ENCODE measurements at places on chromosomes 4 and X.

- DNase-seq: no peak
Observed at GRCh38 chr4:142404191-142404611, 441.9 kb downstream of the INPP4B start.

DNA sequence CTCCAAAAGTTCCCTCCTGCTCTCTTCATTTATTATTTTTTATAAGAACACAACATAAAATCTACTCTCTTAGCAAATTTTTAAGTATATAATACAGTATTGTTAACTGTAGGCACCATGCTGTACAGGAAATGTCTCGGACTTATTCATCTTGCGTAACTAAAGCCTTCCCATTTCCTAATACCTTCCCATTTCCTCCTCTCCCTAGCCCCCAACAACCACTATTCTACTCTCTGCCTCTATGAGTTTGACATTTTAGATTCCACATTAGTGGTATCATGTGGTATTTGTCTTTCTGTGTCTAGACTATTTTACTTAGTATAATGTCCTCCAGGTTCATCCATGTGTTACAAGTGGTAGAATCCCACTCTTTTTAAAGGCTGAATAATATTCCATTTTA is 15.8 kb upstream of the SYTL4 start:
- DNase-seq: no peak

GRCh38 chr4:6042293-6043063 is 24.2 kb upstream of the C4orf50 start:
- no peak for DNase-seq

DNA sequence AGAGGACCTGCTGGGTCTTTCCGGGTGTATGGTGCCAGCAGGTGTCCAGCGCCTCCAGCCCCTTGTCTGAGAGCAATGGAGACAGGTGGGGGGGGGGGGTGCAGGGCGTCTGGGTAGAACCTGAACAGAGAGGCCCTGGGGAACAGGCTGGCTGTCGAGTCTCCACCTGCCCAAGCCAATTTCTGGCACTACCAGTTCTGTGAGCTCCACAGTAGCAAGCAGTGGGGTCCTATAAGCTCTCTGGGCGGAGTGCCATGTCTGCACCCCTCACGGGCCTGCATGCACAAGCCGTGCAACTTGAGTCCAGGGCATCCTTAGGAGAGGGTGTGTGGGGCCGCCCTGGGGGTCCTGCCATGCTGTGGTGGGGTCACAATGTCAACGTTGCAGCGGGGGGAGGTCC is 10.1 kb upstream of the FGFR3 start:
- DNase-seq: no peak

DNA sequence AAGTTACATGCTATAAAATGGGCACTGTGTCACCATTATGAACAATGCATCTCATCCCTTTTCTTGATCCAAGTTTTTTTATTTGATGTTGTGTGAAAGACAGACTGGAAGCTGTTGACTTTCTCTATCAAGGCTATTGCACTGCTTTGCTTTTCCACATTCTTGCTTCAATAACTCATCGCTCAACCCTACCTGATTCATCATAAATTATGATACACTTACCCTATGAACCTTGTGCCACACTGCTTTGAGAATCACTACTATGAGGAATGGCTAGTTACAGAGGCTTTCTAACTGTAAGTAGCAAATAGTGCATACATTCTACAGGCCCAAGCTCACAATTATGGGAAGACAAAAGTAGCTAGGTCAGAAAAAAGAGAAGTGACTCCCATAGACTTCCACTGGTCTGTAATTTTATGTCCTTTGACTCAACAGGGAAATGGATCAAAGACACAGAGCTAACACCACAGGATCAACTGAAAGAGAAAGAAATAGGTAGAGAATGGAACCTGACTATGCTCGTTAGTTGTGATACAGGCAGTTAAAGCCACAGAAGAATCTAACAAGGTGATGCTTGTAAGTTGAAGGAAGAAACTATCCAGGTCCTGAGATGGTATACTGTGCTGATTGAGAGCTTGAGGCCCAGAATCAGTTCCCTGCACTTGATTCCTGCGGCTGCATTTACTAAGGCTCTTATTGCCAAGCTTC is 163.5 kb downstream of the PPP3CA start:
- no peak for DNase-seq

- DNase-seq: no peak
Observed at GRCh38 chr4:85358831-85359230, 116.1 kb upstream of the ARHGAP24 start.

DNA sequence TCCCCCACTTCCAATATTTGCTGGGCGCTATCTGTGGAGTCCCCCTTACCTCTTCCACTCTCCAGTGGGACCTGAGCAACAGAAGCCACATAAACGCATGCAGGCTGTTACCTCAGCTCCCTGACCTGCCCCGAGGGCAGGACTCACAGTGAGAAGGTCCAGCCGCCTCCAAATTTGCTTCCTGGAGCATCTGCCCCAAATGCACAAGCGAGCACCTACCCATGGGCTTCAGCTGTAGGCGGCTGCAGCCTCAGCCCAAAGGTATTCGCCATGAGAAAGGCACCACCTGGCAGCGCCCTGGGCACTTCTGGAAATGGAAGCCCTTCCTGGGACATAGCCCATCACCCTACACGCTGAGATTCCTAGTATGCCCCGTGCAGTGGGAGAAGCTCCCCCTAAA is 23.4 kb downstream of the SPACA5 start:
- DNase-seq: no peak

- no peak for DNase-seq
Observed at GRCh38 chr4:38292529-38292928, 332.3 kb downstream of the PTTG2 start.

DNA sequence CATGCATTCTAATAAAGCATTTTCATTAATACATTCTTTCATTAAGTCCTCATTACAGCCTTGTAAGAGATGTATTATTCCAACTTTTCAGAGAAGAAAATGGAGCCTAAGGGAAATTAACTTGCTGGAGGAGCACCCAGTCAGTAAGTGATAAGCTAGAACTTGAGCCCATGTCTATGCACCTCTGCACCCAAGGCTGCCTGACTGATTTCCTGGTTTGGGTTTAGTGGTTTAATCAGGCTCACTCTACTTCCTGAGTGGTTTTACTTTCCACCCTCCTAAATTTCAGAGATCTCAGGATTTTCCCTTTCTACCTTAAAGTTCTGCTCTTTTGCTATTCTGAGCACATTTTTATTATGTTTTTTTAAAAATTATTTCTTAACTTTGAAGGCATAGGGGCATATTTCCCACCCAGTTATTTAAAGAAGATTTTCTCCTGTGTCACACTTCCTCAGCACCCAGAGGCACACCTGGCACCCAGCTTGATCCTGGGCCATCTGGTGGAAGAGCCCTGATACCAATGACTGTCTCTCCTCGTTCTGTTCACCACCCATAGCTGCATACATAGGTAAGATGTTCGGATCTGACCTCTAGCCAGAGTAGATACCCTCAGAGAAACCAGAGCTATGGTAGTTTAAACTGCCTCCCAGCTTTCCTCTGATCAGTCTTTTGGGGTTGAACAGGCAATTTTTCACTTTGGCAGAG is 10.4 kb downstream of the CORIN start:
- DNase-seq: no peak

DNA sequence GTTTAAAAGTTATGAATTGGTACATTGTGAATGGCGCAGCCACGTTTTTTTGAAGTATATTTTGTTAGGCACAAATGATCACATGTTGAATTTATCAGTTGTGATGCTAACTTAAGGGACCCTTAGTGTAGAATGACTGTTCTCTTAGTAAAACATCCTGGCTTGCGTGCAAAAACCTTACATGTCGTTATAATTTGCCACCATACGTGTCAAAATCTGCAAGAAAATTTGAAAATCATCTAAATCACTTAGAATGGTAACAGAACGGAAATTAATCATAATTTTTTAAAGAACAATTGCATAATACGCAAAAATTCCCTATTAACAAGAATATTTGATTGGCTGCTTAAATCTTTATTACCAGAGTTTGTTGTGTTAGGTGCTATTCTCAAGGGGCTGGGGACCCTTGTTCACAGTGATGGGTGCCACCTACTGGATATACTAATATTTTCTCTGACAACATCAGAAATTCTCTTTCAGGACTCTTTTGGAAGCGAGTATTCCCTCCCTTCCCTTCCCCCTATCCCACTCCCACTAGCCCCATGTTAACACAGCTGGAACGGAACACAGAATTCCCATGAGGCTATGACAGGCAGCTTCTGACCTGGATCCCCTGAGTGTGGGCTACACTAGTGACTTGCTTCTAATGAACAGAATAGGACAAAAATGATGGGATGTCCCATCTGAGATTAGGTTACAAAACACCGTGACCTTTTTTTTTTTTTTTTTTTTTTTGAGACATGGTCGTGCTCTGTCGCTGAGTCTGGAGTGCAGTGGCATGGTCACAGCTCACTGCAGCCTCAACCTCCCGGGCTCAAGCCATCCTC is 71.8 kb downstream of the SUPT20HL2 start:
- DNase-seq: no peak

- DNase-seq: no peak
Observed at GRCh38 chr4:26583538-26583864, 383 bp upstream of the TBC1D19 start.

- no peak for DNase-seq
Observed at GRCh38 chrX:147981038-147981752, at the start of gene FMR1NB. FMR1NB (plus strand) TSS chrX:147981337; CDS start chrX:147981403, 66 bp downstream.

GRCh38 chr4:77742054-77742453 is 77.1 kb downstream of the CNOT6L start:
- no peak for DNase-seq

GRCh38 chr4:65089666-65090065 is 580.6 kb downstream of the EPHA5 start:
- no peak for DNase-seq

DNA sequence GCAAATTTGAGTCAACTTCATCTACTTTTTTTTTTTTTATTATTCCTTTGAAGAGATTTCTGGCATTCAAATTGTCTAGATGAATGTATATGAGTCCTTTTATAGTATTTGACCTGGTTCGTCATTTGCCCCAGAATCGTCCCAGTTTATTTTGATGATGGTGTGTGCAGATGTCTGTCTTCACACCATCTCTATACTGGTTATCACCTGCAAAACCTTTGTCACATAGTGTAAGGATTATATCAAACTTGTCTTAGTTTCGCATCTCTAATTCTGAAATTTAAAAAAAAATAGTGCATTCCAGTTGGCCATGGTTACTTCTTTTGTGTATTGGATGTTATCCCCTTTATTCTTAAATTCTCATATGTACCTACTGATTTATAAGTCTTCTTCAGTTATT is 70.5 kb upstream of the CD99 start:
- DNase-seq: no peak

- no peak for DNase-seq
Observed at GRCh38 chr4:151204925-151205524, 71.9 kb upstream of the PRSS48 start.

GRCh38 chr4:86531440-86531839 is 62.7 kb upstream of the PTPN13 start:
- no peak for DNase-seq

GRCh38 chr4:165440415-165441158 is 61.8 kb downstream of the CPE start:
- DNase-seq: no peak

GRCh38 chr4:55439023-55439422 is 43.3 kb downstream of the TMEM165 start:
- DNase-seq: no peak

GRCh38 chrX:148576396-148576795 is 76.0 kb downstream of the AFF2 start:
- no peak for DNase-seq

DNA sequence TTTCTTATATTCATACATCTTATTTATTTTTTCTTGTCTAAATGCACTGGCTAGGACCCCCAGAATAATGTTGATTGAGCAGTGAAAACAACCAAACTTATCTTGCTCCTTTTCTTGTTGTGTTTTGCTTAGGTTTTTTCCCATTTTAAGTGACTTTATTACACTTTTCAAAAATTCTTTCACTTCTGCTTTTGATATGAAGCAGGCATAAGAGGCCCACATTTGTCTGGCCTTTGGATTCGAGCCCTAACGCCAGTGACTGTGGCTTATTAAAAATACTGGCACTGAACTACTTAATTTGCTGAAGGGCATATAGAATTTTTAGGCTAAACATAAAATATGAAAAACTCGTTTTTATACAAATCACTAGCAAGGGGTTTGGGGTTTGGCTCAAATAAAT is 197.0 kb downstream of the ASB9 start:
- DNase-seq: no peak

- no peak for DNase-seq
Observed at GRCh38 chrX:109373468-109373867, 108.4 kb downstream of the GUCY2F start.

DNA sequence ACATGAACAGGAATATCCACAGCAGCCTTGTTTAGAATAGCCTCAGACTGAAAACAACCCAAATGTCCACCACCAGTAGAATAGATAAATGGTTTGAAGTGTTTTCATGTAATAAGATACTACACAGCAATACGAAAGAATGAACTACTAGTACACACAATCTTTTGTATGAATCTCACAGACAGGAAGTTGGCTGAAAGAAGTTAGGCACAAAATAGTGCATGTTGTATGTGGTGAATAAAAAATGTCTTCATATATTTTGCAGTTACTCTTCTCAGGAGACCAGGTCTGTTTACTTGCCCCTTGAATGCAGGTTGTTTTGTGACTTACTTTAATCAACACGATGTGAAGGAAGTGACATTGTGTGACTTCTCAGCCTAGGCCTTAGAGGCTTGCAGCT is 75.9 kb upstream of the LEF1 start:
- no peak for DNase-seq

- DNase-seq: no peak
Observed at GRCh38 chr4:177239878-177240277, 69.8 kb upstream of the NEIL3 start.

- DNase-seq: no peak
Observed at GRCh38 chr4:145879598-145879997, 59.0 kb downstream of the ZNF827 start.

- no peak for DNase-seq
Observed at GRCh38 chrX:70960730-70961129, 29.8 kb upstream of the SLC7A3 start.

GRCh38 chrX:97155816-97156215 is 272.1 kb downstream of the RPA4 start:
- no peak for DNase-seq

DNA sequence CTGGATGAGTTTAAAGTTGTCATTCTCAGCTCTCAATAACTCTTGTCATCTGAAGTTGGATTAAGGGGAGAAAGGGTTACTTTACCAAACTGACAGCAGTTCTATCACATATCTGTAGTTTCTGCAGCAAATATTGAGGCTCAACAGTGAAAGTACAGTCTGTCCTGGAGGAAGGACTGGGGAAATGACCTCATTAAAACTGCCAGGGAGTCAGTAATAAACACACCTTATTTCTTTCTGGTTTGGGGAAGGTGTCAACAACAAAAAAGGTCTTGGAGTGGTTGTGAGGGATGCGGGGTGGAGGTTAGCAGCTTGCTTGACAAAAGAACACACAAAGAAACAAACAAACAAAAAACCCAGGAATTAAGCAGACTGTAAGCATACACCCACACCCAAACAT is 1418.0 kb downstream of the STIM2 start:
- DNase-seq: no peak

- DNase-seq: no peak
Observed at GRCh38 chr4:4862665-4863482, 3.4 kb downstream of the MSX1 start.

- DNase-seq: no peak
Observed at GRCh38 chrX:94743478-94743877, 1069.5 kb downstream of the FAM133A start.

GRCh38 chrX:22366906-22367305 is 94.2 kb downstream of the CBLL2 start:
- no peak for DNase-seq

Measured in stimulated activated CD8-positive, alpha-beta memory T cell treated with anti-CD3 and anti-CD28 coated beads, Interleukin-15, amount 100 ng/mL, for 24 hours (primary cell).